ENCODE measurements at places on chromosomes 2 and 18.

DNA sequence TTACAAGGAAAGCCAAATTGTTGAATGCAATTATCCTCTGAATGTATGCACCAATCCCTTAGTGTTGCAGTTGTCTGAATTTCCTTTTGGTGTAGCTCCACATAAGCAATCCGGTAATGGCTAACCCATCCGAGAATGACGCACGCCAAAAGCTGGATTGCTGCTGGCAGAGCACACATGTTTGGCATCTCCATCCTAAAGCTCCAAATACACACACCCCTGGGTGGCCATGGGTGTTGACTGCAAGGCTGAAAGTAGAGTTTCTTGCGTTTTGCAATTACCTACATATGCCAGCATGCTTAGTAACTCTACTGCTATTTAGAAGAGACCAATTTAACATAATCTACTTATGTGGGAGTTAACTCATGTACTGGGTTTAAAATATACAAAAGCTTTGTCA is 53.1 kb downstream of the KCTD1 start:
- no peak for DNase-seq

DNA sequence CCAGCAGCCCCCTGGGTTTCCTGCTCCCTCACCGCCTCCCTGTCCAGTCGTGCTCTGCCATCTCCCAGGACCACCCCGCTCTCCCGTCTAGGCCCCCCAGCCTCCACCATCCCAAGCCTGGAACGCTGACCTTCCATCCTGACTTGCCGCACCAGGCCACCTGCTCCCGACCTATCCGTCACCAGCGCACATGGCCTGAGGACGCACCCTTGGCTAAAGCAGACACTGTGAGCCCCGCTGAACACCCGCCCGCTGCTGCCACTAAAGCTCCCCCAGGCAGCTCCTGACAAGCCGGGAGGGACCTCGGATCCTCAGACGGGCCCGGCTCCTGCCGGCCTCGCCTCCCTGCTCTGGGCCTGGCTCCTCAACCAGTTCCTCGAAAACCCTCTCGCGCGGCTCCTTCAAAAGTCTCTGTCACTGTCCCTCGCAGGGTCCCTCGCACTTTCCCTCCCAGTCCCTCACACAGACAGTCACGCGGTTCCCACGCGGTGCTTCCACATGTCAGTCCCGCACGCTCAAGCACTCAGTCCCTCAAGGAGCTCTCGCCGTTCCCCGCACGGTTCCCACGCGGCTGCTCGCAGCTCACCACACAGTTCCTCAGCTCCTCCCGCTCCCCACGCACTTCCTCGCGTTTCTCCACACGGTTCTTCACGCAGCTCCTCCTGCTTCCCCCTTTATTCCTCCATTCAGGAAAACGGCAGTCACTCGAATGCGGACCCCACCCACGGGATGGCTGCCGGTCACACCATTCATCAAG is 42.4 kb downstream of the KIF1A start:
- no peak for DNase-seq

DNA sequence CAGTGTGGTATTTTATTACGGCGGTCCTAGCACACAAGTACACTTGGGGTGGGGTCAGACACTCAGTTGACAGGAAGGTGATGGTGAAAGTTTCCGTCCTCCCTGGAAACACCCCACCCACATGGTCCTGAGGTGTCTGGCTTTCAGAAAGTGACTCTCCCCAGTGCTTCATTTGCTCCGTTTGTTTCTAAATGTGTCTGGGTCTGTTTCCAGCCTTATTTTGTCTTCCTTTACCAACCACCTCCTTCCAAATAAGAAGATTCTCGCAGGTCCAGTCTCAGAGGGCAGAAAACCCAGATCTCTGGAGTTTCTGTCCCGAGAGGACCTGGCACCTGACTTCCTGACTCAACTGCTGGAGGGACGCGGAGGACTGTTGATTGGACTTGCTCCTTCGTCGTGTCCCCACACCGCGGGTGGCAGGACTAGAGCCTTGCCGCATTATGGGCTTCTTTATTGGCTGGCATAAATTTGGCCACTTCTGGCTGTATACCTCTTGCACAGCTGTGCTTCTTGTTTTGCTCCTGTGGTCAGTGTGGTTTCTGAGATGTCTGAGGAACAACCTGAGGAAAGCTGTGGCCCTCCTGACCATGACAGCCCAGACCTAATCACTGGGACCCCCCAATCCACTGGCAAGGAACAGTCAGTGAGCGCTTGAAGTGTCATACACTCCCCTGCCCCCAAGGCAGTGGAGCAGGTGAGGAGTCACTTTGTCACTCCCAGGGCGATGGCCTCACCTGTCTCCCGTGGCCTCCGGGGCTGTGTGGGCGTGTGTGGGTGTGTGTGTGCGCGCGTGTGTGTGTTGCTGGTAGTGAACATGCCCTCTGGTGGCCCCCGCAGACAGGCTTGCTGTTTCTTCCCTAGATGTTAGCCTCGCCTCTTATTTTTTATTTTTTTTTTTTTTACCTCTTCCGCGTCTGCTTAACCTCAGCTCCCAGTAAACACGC is 45.6 kb downstream of the MEX3C start:
- peak; percentile 61 for DNase-seq

DNA sequence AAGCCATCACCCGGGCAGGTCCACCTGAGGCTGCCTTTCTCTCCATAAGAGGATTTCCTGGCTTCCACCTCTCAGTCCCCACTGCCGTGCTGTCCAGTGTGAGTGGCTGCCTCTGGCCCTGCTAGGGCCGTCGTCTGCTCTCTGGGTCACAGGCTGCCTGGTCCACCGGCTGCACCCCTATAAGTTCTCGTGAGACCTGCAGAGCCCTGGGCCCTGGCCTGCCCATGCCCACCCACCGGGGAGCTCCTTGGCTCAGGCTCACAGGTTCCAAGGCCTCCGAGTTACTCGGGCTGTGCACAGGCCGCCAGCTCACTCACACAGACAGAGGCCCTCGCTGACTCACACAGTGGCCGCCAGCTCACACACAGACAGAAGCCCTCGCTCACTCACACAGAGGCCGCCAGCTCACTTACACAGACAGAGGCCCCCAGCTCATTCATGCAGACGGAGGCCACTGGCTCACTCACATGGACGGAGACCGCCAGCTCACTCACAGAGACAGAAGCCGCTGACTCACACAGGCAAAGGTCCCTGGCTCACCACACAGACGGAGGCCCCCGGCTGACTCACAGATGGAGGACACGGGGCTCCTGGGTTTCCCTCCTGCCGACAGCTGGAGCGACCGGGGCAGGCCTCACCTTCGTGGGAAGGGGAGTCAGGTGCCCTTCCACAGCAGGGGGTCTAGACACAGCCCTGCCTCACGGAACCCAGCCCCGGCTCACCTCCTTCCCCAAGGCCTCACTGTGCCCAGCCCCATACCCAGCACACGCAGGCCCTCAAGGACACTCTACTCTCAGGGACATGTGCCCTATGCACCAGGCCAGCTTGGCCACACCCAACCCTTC is 334.1 kb upstream of the MYT1L start:
- DNase-seq: no peak

Measured in activated CD4-positive, alpha-beta T cell treated with anti-CD3 and anti-CD28 coated beads, Interleukin-10, Interleukin-2, amounts not matched to agents 100 ng/mL and 50 ng/mL, durations not matched to agents 16 hours and 8 hours (primary cell).